ENCODE measurements at places on chromosomes 13 and 19.

DNA sequence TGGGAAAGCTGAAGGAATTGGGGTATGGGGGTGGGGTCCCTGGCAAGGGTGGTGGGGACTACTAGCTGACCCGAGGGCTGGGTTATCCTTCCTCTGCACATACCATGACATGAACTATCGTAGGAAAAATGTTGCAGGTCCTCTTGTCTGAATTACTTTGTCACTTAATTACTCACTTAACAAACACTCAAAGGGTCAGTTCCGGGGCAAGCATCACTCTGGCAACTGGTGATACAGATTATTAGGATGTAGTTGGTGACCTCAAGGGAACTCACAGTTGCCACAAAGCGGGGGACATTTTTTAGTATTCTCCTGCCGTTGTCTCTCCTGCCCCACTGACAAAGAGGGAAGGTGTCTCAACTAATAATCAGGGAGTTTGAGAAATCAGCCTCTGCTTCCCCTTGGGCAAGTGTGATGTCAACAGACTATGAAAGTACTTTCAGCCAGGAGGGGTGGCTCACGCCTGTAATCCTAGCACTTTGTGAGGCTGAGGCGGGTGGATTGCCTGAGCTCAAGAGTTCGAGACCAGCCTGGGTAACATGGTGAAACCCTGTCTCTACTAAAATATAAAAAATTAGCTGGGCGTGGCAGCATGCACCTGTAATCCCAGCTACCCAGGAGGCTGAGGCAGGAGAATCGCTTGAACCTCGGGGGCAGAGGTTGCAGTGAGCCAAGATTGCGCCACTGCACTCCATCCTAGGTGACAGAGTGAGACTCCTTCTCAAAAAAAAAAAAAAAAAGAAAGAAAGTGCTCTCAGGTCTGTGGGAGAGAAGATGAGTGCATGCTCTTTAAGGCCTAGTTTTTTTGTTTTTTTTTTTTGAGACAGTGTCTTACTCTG, 10.3 kb downstream of the DNAJB1 start:
- DNase-seq = no peak

GRCh38 chr13:101452519-101453485, at the start of gene ITGBL1:
Gene ITGBL1, plus strand, starts transcription at chr13:101452675. Its CDS starts 159 bp downstream, at chr13:101452834.
- no peak for DNase-seq

DNA sequence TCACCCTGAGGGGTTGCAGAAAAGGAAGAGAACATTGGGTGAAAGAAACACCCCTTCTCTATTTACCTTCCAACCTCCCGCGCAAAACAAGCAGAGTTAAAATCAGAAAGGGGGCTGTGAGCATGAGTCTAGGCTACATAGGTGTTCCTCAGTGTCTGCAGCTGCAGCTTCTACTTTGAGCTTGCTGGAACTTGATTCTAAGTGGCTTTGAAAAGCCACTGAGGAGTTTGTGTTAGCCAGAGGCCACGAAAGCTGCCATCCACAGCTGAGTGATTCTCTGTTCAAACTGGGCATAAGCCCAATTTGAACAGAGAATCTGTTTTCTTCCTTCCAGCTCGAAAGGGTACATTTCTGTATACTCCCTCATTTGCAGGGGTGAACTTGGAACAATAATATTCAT, 343.9 kb downstream of the PCDH9 start:
- no peak for DNase-seq

DNA sequence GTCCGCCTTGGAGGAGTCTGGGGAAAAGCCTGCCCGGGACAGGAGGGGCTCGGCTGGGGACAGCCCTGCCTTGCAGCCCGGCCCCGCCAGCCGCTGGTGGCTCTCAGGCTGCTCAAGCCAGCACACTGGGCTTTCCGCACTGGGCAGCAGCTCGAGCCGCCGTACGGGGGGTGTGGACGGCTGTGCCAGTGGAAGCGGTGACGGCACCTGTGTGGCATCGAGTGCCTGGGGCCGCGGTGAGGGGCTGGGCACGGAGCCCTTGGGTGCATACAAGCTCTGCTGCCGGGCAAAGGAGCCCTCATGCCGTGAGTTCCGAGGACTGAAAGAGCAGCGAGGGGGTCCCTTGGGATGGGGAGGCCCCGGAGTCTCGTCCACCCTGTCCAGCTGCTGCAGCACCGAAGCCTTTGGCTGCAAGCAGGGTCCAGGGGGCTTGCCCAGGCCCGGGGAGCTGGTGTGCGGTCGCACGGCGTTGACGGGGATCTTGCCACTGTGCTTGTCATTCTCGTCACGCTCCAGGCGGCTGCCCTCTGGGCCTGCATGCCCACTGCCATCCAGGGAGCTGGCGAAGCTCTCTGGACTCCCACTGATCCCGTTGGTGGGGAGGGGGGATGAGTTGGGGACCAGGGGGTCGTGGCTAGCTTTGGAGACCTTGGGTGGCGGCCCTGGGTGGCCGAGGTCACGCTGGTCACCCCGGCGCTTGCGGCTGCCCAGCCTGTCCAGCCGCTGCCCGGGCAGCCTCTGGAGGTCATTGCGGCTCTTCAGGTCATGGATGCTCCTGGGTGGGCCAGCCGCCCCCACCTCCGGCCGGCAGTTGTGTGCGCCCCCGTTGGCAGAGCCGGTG, 4.7 kb upstream of the SLC35E1 start:
- no peak for DNase-seq

DNA sequence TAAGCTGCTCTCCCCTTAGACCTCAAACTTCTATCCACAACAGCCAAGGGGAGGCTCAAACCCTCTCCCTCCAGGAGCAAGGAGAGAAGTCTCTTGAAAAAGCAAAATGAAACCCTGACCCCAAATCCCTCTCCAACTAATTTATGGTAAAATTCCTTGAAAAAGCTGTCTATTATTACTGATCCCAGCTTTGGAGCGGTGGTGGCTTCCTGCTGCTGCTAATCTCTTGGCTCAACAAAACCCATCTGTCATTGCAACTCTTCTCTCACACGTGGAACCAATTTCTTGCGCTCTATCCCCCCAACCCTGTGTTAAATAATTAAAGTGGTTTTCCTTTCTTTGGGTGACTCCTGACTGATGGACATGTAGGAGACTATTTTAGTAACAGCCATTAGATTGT, 64.1 kb upstream of the OXGR1 start:
- DNase-seq = no peak

- no peak for DNase-seq
Measured at GRCh38 chr13:21012211-21012610, 49.2 kb downstream of the LATS2 start.

DNA sequence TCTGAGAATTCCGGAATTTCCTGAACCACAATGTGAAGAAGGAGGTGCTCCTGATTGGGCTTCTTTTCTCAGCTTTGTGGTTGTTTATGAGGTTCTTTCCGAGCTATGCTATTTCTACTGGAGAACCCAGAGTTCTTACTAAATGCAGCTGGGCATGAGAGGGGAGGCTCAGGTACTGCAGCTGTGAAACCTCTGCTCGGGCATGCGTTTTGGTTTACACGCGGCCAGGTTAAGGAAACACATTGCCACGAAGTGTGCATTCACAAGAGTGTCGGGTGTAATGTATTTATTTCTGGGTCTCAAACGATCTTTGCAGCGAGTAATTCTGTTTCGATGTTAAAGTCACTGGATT, 661 bp upstream of the MIR17HG start:
- DNase-seq = peak; percentile 76

DNA sequence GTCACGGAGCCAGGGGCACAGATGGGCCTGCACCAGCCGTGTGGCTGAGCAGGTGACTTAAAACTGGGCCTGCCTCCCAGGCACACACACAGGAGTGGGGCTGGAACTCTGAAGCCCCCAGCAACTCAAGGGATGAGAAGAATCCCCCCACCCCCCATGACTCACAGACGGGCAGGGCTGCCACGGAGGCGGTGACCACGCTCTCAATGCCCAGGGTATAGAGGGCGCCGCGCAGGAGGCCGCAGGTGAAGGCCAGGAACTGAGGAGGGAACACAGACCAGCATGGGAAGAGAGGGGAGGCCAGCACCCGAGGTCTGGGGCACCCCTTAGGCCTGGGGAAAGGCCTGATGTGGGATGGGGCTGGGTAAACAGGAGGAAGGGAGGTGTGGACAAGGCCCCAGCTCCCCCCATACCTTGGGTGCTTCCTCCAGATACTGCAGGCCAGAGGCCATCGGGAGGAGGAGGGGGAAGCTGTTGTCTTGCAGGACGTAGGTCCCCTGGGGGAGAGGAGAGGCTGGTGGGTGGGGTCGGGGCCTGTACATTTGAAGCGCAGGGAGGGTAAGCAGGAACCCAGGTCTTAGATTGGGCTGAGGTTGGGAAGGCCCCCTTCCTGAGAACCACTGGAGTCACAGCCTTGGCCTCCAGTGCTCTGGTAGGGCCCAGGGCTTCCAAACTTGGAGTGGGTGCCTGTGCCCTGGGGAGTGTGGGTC, 3.1 kb upstream of the NKPD1 start:
- DNase-seq = no peak

- DNase-seq = no peak
Measured at GRCh38 chr13:94128430-94128829, 351.1 kb downstream of the DCT start.

DNA sequence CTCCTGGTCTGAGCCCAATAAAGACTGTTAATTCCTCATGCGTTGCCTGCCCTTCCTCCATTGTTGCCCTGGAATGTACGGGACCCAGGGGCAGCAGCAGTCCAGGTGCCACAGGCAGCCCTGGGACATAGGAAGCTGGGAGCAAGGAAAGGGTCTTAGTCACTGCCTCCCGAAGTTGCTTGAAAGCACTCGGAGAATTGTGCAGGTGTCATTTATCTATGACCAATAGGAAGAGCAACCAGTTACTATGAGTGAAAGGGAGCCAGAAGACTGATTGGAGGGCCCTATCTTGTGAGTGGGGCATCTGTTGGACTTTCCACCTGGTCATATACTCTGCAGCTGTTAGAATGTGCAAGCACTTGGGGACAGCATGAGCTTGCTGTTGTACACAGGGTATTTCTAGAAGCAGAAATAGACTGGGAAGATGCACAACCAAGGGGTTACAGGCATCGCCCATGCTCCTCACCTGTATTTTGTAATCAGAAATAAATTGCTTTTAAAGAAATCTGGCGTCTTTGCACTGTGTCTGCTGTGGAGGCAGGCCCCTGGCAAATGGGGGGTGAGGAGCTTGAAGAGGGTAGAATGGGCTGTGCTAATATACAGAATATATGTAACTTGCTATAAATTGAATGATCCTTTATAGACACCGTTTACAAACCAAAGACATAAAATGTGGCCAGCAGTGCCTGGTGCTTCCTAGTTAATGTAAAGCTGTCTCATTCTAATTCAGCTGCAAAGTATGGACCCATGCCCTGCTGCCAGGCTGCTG, 4.2 kb upstream of the RPS11 start:
- no peak for DNase-seq

- DNase-seq = peak; percentile 51
Measured at GRCh38 chr19:28405346-28405742, 807.6 kb downstream of the UQCRFS1 start.

GRCh38 chr19:3966051-3967017, 4.6 kb downstream of the DAPK3 start:
- no peak for DNase-seq

GRCh38 chr13:30520571-30520970, 54.8 kb upstream of the HMGB1 start:
- no peak for DNase-seq

DNA sequence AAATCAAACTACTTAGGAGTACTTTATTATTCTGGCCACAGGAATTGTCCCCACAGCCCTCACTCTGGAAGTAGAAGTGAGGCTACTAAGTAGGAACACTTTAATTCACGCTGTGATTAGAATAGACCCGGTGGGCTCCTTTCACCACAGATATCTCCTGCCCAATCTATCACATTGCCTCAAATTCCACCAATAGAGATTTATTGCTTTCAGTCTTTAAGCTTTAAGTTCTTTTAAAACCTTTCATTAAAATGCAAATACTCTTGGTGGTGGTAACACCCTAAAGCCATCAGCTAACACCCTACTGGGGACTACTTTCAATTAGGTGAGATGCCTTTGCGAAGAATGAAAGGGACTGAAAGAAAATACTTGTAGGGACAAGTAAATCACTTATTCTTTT, 181.9 kb downstream of the DACH1 start:
- DNase-seq = no peak

- DNase-seq = peak; percentile 73
Measured at GRCh38 chr19:33080761-33081681, at the start of gene GPATCH1. Gene GPATCH1, plus strand, starts transcription at chr19:33081181. Its CDS starts 13 bp downstream, at chr19:33081194.

DNA sequence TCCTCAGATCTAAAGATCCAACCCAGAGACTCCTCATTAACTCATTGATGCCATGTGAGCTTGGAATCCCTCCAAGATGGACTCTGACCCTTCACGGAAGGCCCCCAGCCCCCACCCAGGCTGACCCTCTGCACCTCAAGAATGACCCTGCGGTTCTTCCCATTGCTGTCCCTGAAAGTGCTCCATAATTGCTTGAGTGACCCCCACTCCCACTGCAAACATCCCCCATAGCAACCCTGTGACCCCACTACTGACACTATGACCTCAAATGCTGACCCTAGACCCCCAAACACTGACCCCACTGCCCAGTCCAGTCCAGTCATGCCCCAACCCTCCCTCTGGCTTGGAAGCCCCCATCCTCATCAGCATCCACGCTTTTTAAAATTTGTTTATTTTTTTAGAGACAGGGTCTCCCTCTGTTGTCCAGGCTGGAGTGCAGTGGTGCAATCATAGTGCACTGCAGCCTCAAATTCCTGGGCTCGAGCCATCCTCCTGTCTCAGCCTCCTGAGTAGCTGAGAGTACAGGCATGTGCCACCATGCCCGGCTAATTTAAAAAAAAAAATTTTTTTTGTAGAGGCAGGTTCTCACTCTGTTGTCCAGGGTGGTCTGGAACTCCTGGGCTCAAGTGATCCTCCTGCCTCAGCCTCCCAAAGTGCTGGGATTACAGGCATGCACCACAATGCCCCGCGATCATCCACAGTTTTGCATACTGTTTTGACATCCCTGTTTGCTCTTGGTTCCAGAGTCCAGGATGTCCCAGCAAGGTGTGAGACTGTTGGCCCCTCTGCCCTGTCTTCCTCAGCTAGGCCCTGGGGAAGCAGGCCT, 855 bp downstream of the LYL1 start:
- no peak for DNase-seq

GRCh38 chr13:90430127-90430526, 917.4 kb upstream of the MIR17HG start:
- no peak for DNase-seq

GRCh38 chr19:4083677-4084546, 17.2 kb upstream of the ZBTB7A start:
- DNase-seq = no peak

- no peak for DNase-seq
Measured at GRCh38 chr13:23003446-23003845, 177.3 kb upstream of the SGCG start.

DNA sequence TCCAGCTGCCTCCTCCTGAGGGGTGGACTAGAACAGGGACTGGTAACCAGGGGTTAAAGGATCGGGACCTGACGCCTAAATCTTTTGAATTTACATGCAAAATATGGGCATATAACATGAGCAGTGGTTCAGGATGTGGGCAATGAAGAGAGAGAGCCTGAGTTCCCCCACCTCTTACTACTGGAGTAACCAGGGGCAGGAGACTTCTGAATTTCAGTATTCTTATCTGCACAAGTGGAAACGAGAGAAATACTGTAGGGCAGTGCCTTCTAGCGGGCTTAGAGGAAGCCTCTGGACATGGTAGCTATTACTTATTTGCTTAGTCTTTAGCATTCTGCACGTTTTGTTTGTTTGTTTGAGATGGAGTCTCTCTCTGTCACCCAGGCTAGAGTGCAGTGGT, 26.3 kb downstream of the BCAT2 start:
- DNase-seq = no peak

GRCh38 chr13:33272531-33273124, 12.9 kb downstream of the STARD13 start:
- DNase-seq = no peak

GRCh38 chr13:41751277-41751676, 209.6 kb downstream of the VWA8 start:
- no peak for DNase-seq
